ENCODE measurements at places on chromosomes 1 and 21.

DNA sequence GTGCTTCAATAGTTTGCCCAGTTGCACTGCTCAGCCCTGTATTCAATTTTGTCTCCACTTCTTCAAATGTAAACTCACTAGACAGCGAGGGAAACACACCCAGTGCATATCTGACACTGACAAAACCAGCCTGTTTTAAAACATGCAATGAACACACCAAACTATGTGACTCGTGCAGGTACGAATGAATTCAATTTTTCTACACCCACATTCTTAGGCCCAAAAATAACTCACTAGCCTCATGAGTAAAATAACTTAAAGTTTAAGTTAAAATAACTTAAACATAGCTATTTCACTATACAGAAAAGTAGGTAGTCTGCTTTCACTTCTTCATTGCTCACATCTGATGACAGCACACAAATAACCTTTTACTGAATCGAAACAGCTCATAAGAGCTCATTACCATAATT lies 21.1 kb downstream of the TTC13 start:
- DNase-seq, result no peak

DNA sequence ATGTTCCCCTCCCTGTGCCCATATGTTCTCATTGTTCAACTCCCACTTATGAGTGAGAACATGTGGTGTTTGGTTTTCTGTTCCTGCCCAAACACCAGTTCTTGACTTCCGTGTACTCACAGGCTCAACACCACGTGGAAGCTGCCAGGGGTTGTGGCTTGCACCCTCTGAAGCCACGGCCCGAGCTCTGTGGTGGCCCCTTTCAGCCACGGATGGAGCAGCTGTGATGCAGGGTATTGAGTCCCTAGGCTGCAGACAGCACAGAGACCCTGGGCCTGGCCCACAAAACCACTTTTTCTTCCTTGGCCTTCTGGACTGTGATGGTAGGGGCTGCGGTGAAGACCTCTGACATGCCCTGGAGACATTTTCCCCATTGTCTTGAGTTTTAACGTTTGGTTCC lies 111.6 kb downstream of the SYT14 start:
- DNase-seq, result no peak

DNA sequence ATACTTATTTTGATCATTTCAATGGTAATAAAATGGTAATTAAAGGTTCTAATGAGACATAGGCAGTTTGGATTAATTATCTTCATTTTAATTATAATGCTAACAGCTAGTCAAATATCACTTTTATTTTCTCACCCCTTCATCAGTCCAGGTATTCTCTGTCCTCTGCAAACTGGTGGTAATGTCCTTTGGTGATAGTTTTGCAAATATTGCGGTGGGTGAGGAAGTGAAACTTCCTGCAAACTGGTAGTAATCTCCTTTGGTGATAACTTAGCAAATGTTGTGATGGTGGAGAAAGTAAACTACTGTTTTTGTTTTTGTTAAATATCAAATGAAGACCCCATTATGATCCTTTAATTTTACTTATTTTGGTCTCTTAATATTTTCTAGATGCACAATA lies 209.0 kb downstream of the AMY1C start:
- DNase-seq, result no peak

DNA sequence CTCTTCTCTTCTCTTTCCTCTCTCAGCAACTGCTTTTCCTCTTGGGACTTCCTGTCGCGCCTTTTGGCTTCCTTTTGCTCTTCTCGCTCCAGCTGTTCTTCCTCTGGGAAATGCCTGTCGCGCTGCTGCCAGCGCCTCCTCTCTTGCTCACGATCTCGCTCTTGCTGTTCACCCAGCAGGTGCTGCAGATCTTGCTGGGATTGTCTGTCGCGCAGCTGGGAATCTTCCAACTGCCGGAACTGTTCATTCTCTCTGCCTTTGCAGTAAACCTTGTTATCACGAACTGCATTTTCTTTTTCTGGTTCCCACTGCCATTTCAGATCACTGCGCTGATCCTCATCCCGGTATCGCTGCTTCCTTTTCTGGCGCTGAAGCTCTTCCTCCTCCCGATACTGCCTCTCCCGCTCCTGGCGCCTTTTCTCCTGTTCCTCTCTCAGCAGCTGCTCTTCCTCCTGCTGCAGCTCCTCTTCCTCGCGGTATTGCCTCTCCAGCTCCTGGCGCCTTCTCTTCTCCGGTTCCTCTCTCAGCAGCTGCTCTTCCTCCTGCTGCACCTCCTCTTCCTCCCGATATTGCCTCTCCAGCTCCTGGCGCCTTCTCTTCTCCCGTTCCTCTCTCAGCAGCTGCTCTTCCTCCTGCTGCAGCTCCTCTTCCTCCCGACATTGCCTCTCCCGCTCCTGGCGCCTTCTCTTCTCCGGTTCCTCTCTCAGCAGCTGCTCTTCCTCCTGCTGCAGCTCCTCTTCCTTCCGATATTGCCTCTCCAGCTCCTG lies 5.8 kb downstream of the TCHH start:
- DNase-seq, result no peak

DNA sequence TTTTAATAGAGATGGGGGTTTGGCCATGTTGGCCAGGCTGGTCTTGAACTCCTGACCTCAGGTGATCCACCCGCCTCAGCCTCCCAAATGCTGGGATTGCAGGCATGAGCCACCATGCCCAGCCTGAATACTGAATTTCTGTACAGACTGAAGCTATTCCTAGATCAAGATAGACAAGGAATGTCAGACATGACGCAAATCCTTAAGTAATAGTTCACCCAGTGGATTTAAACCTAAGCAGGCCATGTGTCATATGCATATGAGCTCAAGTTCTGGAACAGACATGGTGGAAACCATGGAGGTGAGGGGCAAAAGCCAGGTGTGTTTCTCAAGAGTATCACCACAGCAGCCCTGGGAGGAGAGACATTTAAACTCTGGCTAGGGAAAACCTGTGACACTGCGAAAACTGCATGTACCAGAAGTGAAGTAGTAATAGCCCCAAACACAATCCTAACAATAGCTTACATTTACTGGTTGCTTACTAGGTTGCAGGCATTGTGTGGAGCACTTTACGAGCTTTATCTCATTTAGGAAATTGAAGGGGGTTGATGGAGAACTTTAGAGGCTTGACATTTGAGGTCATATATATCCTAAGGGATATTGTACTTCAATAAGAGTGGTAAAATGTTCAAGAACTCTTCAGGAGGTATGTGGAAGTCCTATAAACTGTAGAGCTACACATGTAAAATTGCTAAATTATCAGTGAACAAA lies 31.7 kb upstream of the MAN1A2 start:
- no peak for DNase-seq

DNA sequence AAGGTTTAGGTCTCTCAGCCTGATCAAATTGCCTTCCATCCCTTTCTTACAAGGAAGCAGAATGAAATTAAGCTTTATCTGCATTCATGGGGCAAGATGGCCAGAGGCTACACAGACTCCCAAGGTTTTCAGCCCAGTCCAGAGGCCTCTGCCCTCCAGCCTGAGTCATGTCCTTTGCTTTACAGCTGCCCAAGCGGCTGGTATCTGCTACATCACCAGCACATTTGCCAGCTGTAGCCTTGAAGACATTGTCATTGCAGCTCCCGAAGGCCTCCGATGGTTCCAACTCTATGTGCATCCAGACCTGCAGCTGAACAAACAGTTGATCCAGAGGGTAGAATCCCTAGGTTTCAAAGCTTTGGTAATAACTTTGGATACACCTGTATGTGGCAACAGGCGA lies 16.0 kb downstream of the HAO2 start:
- no peak for DNase-seq
